ENCODE measurements at places on chromosomes 11 and 22. TPM values are rescaled to one million over a fixed set of nuclear protein-coding genes. Genes with fewer than 3 reads are reported as not detected.

SERPIND1 gene
- polyA plus RNA-seq, result 1.4 TPM

SMARCB1 gene
- polyA plus RNA-seq, result 231 TPM

YAP1 gene
- polyA plus RNA-seq, result 6.4 TPM

PHLDA2 gene
- 10.6 TPM for polyA plus RNA-seq

PPARA gene
- 8.4 TPM for polyA plus RNA-seq
